ENCODE measurements at places on chromosomes 7 and 10.

DNA sequence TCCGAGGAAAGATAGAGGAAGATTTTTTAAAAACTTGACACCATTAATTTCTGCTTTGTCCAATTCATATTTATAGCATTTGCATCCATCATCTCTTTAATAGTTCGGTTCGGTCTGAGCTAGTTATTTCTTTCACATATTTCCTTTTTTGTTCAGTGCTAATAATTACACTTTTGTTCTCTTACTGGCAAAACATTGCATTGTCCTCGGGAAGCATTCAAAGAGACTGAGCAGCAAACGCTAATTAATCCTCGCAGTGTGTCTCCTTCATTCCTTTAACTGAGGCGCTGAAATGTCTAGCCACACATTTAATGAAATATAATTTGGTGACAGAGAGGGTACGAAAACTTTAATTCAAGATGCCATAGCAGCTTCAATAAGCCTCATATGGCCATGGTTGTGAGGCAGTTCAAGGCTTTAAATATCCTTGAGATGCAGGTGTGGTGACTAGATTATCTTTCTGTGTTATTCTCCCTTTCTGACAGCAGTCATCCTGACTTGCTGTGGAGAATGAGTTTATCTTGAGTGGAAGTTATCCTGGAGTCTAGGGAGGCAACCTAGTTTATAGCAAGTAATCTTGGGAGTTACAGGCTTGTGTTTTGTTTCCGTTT, 431.4 kb downstream of the SDK1 start:
- DNase-seq, result no peak

DNA sequence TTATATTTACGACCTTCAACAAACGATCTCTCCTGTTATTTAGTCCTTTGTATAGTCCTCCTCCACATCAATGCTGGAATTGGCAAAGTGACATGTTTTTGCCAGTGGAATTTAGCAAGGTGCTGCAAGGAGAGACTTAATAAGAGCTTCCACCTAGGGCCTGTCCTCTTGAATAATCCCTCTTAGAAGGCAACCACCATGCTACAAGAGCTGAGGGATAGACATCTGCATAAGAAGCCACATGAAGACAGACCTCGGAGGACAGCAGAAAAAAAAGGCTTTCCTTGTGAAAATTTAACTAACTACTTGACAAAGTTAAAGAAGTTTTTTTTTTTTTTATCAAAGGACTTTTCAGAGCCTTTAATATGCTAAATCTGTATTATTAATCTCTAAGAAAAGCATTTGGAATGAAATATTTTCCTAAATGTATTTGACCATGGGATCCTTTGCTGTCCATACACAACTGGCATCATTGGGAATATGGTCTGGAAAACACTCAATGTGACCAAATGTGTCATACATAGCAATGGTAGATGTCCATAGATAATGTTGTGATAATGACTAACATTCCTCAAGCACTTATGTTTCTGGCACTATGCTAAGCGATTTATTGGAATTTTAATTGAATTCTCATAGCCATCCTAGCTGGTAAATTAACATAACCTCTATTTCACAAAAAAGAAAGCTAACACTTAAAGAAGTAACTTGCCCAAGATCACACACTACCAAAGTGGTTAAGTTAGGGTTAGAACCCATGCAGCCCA, 13.2 kb downstream of the HYCC1 start:
- DNase-seq, result no peak

DNA sequence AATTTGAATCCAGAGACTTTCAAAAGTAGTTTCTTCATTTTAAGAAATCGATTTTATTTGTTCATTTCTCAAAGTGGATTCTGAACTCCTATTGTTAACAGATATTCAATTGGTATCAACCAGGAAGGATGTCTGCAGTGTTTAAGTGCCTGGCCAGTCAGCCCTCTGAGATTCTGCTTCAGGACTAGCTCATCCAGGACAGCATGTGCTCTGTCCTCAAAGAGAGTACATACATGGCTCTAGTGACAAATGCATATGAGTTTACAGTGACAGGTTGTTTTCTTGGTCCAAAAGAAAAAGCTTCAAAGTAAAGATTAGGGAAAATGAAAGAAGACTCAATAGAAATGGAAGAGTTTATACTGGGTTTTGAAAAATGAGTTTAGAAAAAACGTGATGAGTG, 8.4 kb upstream of the PTN start:
- DNase-seq, result no peak

DNA sequence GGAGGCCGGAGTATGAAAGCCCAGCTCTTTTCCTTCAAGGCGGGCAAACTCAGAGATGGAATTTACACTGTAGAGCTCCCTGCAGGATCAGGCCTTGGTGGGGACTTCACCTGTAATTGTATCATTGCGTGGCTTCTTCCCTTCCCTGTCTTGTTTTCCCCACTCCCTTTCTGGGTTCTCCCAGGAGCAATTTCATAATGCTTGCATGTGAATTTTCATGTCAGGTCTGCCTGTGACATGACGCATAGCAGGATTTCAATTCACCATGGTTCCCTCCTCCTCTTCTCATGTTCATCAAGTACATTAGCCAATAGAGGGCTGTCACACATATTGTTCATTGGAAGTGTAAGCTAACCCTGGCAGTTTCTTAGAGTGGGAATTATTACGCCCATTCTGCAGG, 197.7 kb downstream of the RPS24 start:
- DNase-seq, result no peak

DNA sequence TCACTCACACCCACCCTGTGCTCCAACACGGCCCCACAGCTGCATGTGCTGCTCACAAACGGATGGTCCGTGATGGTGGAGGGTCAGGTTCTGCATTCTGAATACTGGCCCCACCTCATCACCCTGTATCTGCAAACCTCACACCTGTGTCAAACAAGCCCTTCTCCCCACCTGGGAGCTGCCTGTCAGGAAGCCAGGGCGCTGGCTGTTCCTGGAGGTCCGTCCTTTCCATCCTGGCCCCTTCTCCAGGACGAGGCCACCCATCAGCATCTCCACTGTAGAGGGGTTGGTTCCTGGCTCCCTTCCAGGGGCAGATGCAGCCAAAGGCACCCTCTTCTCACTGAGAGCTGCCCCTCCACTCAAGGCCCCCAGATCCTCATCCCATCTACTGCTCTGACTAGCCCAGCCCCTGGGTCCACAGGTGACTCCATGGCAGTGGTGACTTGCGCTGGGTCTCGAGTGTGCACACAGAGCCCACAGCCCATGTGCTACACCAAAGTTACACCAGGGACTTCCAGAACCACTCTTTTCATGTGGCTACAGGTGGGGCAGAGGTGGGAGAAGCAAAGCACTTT, 229.4 kb downstream of the TNS3 start:
- no peak for DNase-seq

DNA sequence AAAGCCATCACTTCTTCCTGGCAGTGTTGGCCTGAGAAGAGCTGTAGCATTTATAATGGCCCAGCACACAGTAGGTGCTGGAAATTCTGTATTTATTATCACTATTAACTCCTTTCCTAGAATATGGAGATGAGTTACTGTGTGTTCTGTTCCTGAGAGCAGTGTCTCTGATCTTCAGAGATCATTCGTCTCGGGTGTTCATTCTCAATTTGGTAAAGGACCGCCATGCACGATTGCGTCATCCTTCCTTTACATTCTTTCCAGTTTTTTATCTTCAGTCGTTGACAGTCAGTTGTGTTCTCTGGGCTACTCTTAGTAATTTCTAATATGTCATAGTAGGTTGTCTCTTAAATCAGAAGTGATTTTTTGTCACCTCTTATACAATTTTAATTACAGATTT, 18.6 kb downstream of the RNF32 start:
- DNase-seq, result no peak

Data from stimulated activated CD4-positive, alpha-beta T cell treated with anti-CD3 and anti-CD28 coated beads, Interleukin-1b, Interleukin-23, amount 100 ng/mL, for 1 hour (primary cell).